GM04504 (cell line): ENCODE measurements at places on chromosomes 7 and 10.

- no peak for DNase-seq
These were observed 872 bp downstream of the FAM131B start for GRCh38 chr7:143361552-143362130.

DNA sequence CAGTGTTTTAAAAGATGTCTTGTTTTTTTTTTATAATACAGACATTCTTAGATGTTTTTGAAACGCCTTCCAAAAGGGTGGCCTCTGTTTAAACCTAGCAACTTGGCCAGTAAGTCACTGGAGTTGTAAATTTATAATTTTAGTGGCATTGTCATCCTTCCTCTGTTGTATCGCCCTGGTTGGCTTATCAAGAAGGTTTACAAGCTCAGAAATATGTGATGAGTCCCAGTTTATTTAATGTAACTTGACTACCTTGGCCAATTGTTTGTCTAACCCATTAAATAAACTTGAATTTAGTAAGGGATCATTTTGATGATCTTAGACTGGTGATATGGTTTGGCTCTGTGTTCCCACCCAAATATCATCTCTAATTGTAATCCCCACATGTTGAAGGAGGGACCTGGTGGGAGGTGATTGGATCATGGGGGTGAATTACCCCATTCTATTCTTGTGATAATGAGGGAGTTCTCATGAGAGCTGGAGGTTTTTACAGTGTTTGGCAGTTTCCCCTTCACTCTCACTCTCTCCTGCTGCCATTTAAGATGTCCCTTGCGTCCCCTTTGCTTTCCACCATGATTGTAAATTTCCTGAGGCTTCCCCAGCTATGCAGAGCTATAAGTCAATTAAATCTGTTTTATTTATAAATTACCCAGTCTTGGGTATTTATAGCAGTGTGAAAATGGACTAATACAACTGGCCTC, 13.4 kb upstream of the NT5C3A start:
- DNase-seq, result no peak

DNA sequence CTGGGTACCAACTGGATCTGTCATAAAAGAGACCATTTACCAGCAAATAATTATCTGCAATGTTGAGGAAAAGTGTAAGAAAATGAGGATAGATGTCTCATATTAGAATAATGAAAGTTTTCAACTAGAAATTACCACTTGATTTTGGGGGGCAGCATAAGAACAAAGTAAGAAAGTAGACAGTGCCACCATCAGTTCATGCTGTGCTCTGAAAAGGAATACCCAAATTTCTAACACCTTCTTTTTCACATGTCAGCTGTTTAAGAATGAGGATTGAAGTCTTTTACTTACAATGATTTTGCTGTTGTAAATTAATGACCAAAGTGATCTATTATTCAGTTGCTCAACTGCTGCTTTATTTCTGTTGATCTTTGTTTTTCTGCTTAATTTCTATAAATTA, 578.3 kb downstream of the ETV1 start:
- DNase-seq, result no peak

- DNase-seq, result no peak
These were observed 32.3 kb downstream of the C1GALT1 start for GRCh38 chr7:7214398-7215347.

- no peak for DNase-seq
These were observed 42.6 kb upstream of the LRRC4 start for GRCh38 chr7:128073671-128074310.

GRCh38 chr10:73097305-73097670, 622 bp upstream of the P4HA1 start:
- DNase-seq, result no peak

GRCh38 chr7:42186151-42186550, 50.9 kb downstream of the GLI3 start:
- no peak for DNase-seq

GRCh38 chr10:133241501-133242205, 4.0 kb downstream of the VENTX start:
- no peak for DNase-seq

- DNase-seq, result peak; percentile 63
These were observed 161.6 kb upstream of the PRSS1 start for GRCh38 chr7:142587578-142588191.

DNA sequence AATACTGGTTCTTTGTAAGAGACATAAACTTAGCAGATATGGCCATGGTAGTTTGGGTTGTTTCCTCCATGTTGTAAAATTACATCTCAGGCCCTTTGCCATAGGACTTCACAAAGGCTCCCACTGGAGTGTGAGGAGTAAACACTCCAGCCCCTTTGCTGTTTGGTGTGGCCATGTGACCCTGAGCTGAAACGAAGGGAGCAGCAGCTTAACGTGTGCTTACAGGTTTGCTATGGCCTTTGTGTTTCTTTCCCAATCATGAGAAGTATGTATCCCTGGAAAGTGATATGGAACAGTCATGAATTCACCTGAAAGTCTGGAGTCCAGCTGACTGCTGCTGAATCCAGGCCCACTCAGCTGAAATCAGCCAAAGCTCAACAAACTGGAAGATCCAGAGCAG, 23.8 kb upstream of the SFTPA1 start:
- DNase-seq, result no peak

DNA sequence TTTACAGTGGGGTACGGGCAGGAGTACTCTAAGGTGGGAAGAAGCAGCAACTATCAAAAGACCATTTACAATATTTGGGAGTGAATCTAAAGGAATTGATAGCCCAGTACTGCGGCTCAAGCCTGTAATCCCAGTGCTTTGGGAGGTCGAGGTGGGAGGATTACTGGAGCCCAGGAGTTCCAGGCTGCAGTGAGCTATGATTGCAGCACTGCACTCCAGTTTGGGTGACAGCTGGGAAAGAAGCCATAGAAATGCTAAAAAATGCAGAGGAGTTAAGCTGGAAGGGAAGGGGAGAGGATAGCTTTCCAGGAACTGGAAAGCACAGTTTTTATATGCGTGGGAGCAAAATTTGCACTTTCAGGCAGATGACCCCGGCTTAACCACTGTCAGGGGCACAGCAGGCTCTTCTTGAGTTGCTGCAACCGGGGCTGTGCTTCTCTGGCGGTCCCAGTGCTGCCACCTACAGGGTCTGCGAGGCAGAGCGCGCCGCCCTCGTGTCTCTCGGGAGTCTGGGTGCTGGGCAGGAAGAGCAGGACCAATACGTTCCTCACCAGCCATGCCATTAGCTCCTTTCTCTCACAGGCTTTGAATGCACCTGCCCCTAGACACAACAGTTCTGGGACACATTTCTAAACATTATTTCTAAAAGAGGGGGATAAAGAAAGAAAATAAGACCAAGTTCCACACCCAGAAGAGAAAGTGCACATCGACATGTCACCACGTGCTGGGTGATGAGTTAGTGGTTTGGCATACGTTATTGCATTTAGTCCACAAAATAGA, 10.1 kb upstream of the BMPER start:
- DNase-seq, result no peak

DNA sequence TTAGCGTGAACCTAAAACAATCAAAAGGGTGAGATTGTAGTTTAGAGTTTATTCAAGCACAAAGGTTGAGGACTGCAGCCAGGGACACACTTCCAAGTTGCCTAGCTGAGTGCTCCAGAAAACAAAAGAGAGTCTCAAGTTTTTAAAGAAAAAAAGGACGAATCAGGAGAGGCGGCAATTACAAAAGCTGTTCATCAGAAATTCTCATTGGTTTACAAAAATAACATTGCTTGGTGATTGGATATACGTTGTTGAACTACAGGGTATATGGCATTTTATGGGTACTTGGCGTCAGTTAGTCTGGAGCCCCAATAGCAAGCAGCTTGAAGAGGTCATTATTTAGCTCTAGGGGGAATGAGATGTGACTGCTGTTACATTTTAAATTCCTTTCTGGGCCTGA, 11.5 kb downstream of the ZNF438 start:
- DNase-seq, result no peak

- no peak for DNase-seq
These were observed 10.0 kb upstream of the STAMBPL1 start for GRCh38 chr10:88870089-88870488.
